Activated naive CD4-positive, alpha-beta T cell (primary cell): ENCODE measurements at places on chromosomes 16 and 17.

DNA sequence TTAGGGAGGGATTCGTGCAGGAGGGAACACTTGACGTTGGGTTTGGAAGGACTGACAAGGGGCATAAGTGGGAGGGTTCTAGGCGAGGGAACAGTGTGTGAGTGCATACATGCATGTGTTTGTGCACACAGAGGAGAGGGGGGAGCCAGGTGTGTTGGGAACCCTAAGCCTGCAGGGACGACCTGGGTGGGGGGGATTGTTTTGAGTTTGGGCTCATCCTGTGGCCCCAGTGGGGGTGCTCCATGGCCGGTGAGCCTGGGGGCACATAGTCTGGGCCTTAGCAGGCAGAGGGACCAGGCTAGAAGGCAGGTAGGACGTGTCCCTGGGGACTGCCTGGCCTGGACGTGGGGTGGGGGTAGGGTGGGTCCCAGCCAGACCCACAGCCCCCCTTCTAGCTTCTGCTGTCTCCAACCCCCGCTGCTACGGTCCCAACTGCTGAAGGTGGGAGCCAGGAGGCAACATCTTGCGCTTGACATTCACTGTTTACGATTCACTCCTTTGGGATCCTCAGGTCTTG, 11.9 kb upstream of the RASD1 start:
- DNase-seq: no peak

- no peak for DNase-seq
Observed at GRCh38 chr17:3927628-3928340, 11.5 kb upstream of the P2RX1 start.

DNA sequence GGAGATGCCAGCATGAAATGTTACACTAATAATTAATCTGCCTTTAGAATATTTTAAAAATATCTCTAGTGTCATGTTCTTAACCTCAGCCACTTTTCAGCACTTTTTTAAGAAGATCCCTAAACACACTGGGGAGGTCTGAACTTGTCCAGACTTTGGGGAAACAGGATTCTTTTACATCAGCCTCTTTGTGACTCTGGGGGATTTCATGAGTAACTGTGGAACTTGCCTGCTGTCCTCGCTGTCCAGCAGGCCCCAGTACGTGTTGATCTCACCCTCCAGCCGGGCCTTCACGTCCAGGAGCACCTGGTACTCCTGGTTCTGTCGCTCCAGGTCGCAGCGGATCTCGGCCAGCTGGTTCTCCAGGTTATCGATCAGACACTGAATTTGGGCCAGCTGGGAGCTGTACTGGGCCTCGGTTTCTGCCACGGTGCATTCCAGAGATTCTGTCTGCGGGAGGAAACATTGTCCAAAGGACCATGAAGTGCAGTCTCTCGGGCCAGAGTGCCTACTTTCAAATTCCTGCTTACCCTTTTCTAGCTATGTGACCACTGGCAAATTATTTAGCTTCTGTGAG, 5.5 kb downstream of the KRT40 start:
- DNase-seq: no peak

DNA sequence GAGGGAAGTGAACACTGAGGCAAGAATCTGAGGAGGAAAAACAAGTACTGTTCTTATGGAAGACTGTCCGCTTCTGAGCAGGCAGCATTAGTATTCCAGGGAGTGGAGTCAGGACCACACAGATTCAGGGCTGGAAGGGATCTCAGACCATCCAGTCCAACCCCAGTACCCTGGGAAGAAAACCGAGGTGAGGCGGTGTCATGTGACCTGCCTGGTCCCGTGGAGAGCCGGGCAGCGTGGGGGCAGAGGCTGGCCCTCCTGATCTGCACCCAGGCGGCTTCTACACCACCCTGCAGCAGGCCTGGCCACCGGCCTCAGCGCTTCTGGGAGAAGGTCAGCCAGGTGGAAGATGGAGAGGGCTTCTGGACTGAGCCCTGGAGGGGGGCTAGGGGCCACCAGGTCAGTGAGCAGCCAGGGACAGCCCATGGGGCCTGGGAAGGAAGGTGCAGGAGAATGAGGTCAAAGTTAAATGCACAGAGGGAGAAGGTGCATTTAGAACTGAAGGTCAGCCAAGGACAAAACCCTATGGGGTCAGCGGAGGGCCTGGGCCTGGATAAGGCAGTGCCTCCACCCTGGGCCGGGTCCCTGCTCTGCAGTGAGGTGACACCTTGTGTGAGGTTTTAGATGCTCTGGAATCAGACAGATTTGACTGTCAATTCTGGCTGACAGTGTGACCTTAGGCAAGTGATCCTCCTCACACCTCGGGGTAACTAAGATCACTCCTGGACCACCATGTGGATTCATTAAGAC, 45.9 kb downstream of the VAC14 start:
- no peak for DNase-seq

DNA sequence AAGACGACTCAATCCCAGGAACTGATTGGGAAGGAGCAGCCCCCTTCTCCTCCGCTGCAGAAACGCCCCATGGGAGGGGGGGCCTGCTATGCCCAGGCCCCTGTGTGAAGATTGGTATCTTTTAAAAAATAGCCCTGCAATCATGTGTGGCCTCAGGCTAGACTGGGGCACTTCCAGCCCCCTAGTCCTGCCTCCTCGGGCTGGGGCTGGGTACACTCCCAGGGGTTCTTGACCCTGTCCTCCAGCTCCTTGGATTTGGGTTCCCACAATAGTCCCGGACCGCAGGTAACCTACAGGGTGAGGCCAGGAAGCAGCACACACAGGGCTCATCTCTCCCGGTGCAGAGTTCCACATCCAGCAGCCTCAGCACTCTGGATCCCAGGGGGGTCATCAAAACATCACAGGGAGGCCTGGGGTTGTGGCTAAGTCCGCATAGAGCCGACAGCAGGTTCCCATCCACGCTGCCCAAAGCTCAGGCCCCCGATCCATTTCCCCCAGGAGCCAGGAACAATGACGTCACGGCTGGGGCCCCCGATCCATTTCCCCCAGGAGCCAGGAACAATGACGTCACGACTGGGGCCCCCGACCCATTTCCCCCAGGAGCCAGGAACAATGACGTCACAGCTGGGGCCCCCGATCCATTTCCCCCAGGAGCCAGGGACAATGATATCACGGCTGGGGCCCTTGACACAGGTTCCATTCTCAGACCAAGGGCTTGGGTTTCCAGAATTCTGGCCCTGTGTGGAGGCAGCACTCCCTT, 202.4 kb downstream of the IRF8 start:
- DNase-seq: no peak

DNA sequence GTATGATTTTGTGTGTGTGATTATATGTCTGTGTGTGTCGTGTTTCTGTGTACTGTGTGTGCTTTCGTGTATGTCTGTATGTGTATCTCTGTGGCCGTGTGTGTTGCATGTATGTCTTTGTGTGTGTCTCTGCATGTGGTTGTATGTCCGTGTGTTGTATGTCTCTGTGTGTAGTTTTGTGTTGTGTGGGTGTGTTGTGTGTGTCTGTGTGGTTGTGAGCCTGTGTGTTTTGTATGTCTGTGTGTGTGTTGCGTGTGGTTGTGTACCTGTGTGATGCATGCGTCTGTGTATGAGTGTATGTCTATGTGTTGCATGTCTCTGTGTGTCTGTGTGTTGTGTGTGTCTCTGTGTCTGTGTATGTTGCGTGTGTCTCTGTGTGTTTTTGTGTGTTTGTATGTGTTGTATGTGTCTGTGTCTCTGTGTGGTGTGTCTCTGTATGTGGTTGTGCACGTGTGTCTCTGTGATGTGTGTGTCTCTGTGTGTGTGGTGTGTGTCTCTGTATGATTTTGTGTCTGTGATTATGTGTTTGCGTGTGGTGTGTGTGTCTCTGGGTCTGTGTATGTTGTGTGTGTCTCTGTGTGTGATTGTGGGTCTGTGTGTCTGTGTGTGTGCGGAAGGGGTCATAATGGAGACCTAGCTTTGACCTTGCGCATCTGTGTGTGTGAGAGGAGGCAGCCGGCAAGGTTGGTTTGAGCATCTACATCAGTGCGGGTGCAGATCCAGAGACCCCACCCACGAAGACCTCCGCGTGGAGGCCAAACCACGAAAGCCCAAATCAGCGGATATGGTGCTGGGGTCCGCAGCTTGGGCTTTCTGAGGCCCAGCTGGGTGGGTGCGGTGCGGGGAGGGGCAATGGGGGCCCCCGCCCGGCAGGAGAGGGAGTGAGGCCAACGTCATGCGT, 212.6 kb upstream of the GSE1 start:
- DNase-seq: no peak

- DNase-seq: peak; percentile 44
Observed at GRCh38 chr17:28744104-28744971, 527 bp downstream of the TRAF4 start.

DNA sequence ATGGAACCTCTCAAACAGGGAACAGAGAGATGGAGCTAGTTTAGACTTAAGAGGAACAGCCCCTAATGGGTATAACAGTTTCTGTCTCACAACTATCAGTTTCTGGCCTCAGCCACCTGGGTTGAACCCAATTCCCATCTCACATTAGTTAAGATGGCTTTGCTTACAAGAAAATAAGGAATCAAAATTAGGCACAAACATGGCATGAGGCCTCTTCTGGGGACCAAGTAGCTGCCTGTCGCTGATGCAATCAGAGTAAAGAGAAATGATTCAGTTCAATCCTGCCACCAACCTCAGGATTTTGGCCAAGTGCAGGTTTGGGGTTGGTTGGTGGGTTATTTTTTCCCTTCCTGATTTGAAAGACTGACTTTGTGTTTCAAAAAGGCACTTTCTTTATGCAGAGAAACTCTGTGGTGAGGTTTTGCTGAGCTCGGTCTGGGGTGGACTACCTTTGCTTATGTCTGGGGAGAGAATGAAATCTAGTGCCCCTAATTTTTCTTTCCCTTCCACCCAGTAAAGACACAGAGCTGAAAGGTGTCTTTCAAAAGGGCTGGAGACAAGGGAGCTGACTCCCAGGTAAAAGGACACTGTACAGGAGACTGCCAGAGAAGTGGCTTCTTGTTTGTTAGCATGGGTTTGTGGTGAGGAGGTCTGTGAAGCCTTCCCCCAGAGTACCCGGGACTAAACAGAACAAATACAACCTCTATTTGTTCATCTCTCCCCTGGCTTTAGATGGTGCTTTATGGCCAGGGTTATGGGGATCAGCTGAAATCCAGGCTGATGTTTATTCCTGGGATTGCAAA, 44.8 kb upstream of the NFAT5 start:
- no peak for DNase-seq

GRCh38 chr17:13113821-13114525, 96.1 kb upstream of the ELAC2 start:
- no peak for DNase-seq

GRCh38 chr17:8253801-8254200, 4.7 kb downstream of the PFAS start:
- DNase-seq: no peak

GRCh38 chr17:48582750-48583069, 4.6 kb upstream of the HOXB4 start:
- no peak for DNase-seq

DNA sequence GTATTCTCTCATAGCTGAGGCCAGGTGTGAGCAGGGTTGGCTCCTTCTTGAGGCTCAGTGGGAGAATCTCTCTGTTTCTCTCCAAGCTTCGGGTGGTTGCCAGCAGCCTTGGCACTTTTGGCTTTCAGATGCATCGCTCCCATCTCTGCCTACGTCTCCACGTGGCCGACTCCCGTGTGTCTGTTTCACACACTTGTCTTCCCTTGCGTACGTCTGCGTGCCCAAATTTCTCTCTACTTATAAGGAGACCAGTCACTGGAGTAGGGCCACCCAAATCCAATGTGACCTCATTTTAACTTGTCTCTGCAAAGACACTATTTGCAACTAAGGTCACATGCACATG, 14.7 kb downstream of the OSBPL7 start:
- DNase-seq: no peak

- DNase-seq: no peak
Observed at GRCh38 chr16:22232277-22233036, 26.4 kb downstream of the EEF2K start.

DNA sequence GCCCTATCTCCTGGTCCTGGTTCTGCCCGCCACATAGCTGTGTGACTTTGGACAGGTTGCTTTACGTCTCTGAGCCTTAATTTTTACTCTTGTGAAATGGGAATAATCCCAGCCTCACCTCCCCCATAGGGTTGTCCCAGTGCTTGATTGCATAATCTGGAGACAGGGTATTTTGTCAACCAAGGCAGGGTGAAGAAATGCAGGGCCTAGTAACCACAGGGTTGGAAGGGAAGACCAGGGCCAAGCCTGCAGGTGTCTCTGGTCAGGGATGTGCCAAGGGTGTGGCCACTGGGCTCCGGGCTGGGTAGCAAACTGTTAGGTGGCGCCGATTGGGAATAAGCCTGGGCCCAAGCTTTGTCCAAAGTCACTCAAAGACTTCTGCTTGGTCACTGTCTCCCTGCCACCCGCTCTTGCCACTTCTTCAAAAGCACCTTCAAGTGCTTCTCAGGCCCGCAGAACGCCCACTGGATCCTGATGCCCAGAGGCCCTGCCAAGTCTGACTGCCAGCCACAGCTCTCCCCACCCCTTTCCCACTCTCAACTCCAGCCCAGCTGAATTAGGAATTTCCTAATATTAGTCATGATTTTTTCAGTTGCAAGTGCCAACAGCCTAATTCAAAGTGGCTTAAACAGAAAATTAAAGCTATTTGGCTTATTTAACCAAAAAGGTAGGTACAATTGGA, 20.6 kb upstream of the COL1A1 start:
- no peak for DNase-seq

DNA sequence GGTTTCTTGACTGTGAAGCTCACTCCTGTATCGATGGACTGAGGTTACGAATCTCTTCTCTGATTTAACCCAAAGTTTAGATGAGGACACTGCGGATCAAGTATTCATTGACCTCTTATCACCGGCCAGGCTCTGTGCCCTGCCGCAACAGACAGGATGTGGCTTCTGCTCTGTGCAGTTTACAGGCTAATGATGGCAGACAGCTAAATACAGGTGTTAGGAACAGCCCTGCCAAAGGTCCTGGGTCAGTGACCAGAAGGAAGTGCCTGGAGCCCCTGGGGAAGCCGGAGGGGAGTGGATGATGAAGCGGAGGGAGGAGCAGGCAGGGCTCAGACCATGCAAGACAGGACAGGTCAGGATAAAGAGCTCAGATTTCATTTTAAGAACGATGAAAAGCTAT, 44.4 kb downstream of the HAPSTR1 start:
- DNase-seq: no peak

GRCh38 chr17:57859601-57860413, 10.0 kb upstream of the MRPS23 start:
- DNase-seq: no peak

DNA sequence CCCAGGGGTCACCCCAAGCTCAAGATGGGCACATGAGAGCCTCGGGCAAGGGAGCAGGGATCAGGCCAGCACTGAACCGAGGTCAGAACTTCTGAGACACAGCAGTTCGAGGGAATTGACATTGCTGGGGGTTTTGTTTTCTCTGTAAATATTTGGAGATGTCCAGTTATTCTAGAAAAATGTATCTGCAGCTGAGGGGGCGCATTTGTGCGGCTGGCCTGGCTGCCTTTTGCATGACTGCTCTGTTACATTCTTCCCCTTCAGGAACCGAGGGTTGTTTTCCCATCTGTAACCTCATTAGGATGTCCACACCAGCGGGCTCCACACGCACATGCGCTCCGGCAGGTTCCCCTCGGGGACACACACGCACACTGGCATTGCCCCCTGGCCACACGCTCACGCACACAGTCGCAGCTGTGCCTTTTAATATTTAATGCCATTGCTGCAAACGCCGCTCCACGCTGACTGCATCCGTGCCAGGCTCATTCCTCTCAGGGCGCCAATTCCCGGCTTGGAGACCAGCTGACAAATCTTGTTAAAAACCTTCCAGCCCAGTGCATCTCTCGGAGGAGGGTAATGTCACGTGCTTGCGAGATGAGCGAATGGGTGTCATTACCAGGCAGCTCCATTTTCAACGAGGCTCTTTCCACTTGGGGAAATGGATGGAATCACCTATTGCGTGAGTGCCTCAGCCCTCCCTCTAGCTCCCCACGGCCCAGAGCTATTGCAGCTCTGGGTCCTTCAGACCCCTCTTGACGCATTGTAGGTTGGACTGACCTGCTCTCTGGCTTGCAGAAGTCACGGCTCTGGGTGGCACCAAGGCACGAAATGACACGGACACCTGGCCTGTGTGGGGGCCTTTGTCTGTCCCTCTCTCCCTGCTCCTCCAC, 13.1 kb downstream of the CCR7 start:
- no peak for DNase-seq
